HFFc6 (cell line): ENCODE measurements at places on chromosomes 7 and 10. TPM values are rescaled to one million over a fixed set of nuclear protein-coding genes. Genes with fewer than 3 reads are reported as not detected.
A peak's percentile ranks its signal among the peaks of the same experiment; 100 is the strongest.

GRCh38 chr7:77830649-77831355 is 32.2 kb downstream of the PHTF2 start:
- H3K4me3 ChIP-seq: no peak overlapping the region
- peaks cover 62% of the 10 kb centered on the region for H3K4me1 ChIP-seq
- peaks cover 23% of the 10 kb centered on the region for H3K36me3 ChIP-seq
- no peak overlapping the region; the same call in 1 of the 2 replicates for H3K27ac ChIP-seq

DNA sequence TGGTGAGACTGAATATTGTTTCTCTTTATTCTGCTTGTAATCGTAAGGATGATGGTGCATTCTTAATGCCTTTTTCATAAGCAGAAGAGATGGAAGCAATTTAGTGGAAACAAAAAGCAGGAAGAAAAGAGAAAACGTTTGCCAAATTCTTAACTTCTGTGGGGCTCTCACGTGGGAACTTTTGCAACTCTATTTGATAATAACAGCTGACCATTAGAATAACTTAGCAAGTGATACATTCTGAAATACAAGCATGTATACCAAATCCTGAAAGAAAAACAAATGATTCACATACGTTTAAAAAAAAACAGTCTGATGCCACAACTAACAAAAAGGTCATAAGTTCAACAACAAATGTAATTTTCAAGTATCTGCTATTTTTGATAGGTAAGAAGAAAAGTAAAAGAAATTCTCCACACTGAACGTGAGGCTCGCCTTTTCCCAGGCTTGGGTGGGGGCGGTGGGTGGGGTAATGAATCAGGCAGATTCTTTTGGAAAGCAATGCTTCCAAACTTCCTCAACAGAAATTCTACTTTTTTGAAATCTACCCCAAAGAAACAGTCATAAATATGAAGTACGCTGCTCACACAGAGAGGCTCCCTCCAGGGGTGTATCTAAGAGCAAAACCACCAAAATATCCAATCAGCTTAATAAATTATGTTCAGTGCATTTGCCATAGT is 446.2 kb upstream of the MGMT start:
- H3K27me3 ChIP-seq: no peaks in the 10 kb centered on the region
- no peak for DNase-seq
- no peak overlapping the region for H3K27ac ChIP-seq
- H3K36me3 ChIP-seq: no peaks in the 10 kb centered on the region

SPDYE1 gene
- not detected in 3 replicates for total RNA-seq

DNA sequence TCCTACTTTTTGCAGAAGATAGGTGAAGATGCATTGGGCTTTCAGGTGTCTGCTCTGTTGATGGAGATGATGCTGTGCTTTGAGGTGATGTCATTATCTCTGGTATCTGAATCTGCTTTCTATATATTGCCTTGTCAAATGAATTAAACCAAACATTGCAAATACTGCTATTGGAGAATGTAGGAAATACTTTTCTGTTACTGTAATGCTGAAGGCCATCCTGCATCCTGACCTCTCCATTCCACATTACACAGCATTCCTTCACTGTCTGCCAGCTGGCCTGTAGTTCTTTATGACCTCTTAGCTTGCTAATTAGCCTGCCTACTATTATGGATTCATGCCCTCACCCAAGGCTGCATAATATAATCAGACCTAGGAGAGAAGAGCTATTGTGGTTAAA is 73.2 kb downstream of the VCL start:
- peaks cover 65% of the 10 kb centered on the region for H3K36me3 ChIP-seq
- H3K4me3 ChIP-seq: peak overlapping the region; percentile 44; the same call in 1 of the 2 replicates
- peaks cover 90% of the 10 kb centered on the region for H3K4me1 ChIP-seq
- no peaks in the 10 kb centered on the region for H3K27me3 ChIP-seq
- DNase-seq: peak; percentile 81
- H3K27ac ChIP-seq: peak overlapping the region; percentile 51

GRCh38 chr10:99467236-99467999 is 37.0 kb upstream of the GOT1 start:
- no peak overlapping the region for H3K27ac ChIP-seq
- no peak for DNase-seq
- H3K27me3 ChIP-seq: peaks cover 26% of the 10 kb centered on the region
- H3K4me3 ChIP-seq: no peak overlapping the region
- H3K36me3 ChIP-seq: no peaks in the 10 kb centered on the region

GRCh38 chr7:85596827-85597226 is 410.0 kb upstream of the SEMA3D start:
- H3K4me1 ChIP-seq: peaks cover 14% of the 10 kb centered on the region; the same call in 1 of the 2 replicates
- DNase-seq: no peak
- H3K4me3 ChIP-seq: no peak overlapping the region

LIPF gene
- total RNA-seq: not detected in 3 replicates

A1CF gene
- not detected in 3 replicates for total RNA-seq

DNA sequence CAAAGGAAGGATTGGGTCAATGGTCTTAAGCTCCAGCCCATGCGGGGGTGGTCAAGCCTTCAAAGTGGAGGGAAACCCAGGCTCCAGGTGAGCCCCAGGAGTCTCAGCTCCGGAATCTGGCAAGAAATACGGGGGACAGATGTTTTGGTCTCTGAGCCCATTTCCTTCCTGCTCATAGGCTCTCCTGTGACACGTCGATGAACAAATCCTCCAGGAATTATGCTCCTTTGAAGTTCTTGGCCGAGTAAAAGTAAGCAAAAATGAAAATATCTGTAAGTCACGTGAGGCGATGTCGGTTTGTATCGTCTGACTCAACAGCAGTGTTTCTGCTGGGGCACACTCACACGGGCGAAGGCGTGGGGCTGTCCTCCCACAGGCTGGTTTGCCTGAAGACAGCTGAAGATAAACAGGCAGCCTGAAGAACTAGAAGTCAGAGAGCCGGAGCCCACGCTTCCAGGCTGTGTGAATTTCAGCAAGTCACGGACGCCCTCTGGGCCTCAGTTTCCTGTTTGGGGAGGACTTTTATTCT is 52.6 kb upstream of the SMNDC1 start:
- DNase-seq: peak; percentile 96
- no peaks in the 10 kb centered on the region for H3K36me3 ChIP-seq
- H3K4me1 ChIP-seq: peaks cover 87% of the 10 kb centered on the region
- H3K27me3 ChIP-seq: no peaks in the 10 kb centered on the region; the same call in 1 of the 2 replicates
- peak overlapping the region; percentile 94 for H3K27ac ChIP-seq

DNA sequence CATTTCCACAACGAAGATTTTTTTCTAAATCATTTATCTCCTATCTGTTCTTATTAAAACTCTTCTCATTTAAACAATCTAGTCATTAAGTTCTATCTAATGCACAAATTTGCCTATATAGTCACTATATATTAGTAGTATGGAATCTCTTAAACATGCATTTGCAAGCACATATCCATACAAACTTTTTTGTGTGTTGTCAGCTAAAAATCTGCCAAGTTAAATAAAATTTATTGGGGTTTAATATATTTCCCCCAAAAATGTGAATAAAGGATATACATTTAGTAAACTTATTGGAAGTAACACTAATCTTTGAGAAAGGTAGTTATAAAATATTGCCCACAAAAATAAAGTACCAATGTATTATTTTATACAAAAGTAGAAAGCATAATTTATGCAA is 55.3 kb downstream of the ORC5 start:
- DNase-seq: no peak
- H3K4me1 ChIP-seq: peaks cover 11% of the 10 kb centered on the region
- H3K36me3 ChIP-seq: no peaks in the 10 kb centered on the region
- no peak overlapping the region for H3K27ac ChIP-seq

GRCh38 chr7:142776206-142776844 is 5.6 kb downstream of the PRSS2 start:
- DNase-seq: peak; percentile 57
- H3K27me3 ChIP-seq: peaks cover 28% of the 10 kb centered on the region
- H3K4me1 ChIP-seq: peaks cover 18% of the 10 kb centered on the region
- no peaks in the 10 kb centered on the region for H3K36me3 ChIP-seq

LSM5 gene
- total RNA-seq: 51.1 and 63.2 TPM in 2 replicates

ARL3 gene
- 13.2 to 15.9 TPM (median 13.3 TPM) in 3 replicates for total RNA-seq

NRAP gene
- total RNA-seq: not detected in 3 replicates

DNA sequence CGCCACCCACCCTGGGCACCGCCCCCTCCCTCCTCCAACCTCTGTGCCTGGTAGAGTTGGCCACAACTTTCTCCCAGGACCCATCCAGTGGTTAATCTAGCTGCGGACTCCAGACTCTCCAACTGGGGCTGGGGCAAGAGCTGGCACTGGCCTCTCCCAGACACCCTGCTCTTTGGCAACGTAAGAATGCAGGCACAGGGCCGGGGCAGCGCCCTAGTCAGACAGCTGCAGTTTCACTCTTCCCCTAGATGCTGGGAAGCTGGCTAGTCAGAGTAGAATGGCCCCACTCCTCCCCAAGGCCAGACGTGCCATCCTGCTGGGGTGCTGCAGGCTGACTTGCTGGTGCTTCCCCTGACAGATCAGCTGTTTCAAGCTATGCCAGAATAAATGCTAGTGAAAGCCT is 22.1 kb downstream of the HSPA12A start:
- H3K36me3 ChIP-seq: no peaks in the 10 kb centered on the region; the same call in 1 of the 2 replicates
- no peak for DNase-seq
- H3K27ac ChIP-seq: no peak overlapping the region
- no peak overlapping the region for H3K4me3 ChIP-seq
- H3K4me1 ChIP-seq: peaks cover 6% of the 10 kb centered on the region; the same call in 1 of the 2 replicates

UTF1 gene
- not detected in 3 replicates for total RNA-seq

DNA sequence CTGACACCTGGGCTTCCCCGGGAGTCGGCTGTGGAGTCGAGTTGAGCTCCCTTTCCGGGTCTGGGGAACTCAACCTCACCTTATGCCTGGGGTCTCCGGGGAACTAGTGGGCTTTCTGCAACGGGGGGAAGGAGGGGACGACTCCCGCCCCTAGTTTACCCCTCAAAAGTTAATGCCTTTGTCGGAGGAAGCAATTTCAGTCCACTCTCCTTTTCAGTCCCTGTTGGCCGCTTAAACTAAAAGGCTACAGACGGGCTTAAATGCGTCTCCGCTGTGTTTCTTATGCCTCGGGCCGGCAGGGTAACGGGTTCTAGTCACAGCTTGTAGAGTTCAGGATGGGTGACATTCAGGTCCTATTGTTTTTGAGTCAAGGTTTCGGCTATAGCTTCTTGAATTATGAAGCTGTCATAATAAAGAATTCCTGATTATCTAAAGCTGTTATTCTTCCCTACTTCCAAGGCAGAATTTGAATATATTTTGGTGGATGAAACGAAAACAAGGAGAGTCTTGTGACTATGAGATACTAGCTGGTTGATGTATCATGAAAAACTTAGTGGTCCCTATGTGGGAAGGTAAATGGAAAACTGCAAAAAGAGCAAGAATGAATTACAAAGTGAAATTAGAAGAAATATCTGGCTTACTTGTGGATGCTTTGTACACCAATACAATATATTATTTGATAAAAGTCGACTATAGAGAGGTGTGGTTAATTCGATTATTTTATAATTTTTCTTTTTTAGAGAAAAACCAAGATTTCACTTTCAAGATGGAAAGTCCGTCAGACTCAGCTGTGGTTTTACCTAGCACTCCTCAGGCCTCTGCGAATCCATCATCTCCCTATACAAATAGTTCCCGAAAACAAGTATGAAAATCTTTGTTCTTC is 495 bp downstream of the SFR1 start:
- H3K36me3 ChIP-seq: no peaks in the 10 kb centered on the region; the same call in 1 of the 2 replicates
- peak overlapping the region; percentile 77 for H3K27ac ChIP-seq
- no peak for DNase-seq
- no peaks in the 10 kb centered on the region for H3K27me3 ChIP-seq

DNA sequence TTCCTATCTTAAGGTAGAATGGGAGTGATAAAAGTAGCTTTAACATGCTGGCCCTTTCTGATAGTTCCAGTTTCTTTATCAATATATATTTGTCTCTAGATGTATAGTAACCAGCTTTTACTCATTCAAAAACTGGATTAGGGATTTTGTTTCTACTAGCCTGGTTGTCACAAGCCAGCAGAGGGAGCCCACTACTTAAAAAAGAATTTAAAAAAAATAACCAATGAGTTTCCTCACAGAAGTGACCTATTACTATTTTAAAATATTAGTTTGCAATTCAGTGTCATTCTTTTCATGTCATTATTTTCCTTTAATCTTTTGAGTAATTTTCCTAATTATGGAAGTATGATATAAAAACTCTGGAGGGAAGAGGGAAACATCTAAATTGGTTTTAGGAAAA is 142.1 kb downstream of the PHTF2 start:
- H3K4me3 ChIP-seq: no peak overlapping the region
- no peaks in the 10 kb centered on the region; the same call in 1 of the 2 replicates for H3K27me3 ChIP-seq
- peak; percentile 27 for DNase-seq

CYP3A4 gene
- not detected in 3 replicates for total RNA-seq

GRCh38 chr10:89129911-89130310 is 77.2 kb downstream of the CH25H start:
- no peaks in the 10 kb centered on the region for H3K36me3 ChIP-seq
- peak; percentile 55 for DNase-seq
- H3K4me1 ChIP-seq: peaks cover 24% of the 10 kb centered on the region
- H3K4me3 ChIP-seq: no peak overlapping the region

DNA sequence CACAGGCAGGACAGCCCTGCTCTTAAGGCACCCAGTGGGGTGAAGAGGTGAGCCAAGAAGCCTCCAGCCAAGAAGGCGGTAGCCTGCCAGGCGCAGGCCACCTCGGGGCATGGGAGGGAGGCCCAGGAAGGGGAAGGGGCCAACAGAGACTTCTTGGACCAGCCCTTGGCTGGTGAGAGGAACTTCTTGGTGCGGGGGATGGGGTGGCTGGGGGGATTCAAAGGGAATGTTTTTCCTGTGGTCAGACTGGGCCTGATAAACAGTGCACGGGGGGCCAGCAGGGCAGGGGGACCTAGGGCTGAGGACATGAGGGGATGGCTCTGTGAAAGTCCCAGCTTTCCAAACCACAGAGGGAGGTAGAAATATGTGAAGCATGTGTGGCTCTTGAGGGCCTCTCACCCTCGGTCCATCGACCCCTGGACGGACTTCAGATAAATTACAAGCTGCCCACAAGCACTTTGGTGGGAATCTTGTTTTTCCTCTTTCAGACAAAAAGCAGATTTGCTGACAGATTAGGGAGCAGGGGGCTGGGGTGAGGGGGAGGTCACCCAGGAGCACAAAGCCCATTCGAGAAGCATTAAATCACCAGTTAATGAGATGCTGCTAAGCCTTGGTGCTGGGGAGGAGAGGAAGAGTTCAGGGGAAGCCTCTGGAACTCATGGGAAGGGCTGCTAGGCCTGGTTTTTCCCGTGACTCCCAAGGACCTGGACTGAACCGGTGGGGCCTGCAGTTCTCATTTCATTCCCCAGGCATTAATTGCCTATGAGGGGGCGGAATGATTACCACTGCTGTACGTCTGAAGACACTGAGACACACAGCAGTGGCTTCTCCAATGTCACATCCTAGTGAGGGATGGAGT is 11.3 kb downstream of the CRYGN start:
- peak overlapping the region; percentile 33; the same call in 1 of the 2 replicates for H3K27ac ChIP-seq
- H3K27me3 ChIP-seq: peaks cover 4% of the 10 kb centered on the region
- H3K4me1 ChIP-seq: peaks cover 29% of the 10 kb centered on the region
- no peaks in the 10 kb centered on the region for H3K36me3 ChIP-seq
- H3K4me3 ChIP-seq: no peak overlapping the region

OR2A2 gene
- not detected in 3 replicates for total RNA-seq

STEAP2 gene
- total RNA-seq: 9.5 and 14.3 TPM in 2 replicates

GRCh38 chr7:141636053-141636452 is 65.9 kb downstream of the DENND11 start:
- H3K27ac ChIP-seq: no peak overlapping the region
- H3K4me1 ChIP-seq: peaks cover 20% of the 10 kb centered on the region
- DNase-seq: no peak
- no peak overlapping the region for H3K4me3 ChIP-seq

- peak; percentile 34 for DNase-seq
- no peak overlapping the region for H3K4me3 ChIP-seq
- H3K4me1 ChIP-seq: peaks cover 8% of the 10 kb centered on the region
- no peaks in the 10 kb centered on the region for H3K36me3 ChIP-seq
- no peak overlapping the region for H3K27ac ChIP-seq
Observed at GRCh38 chr7:132390705-132391104, 185.6 kb downstream of the PLXNA4 start.
